ENCODE measurements at places on chromosomes 6 and 20. TPM values are rescaled to one million over a fixed set of nuclear protein-coding genes. Genes with fewer than 3 reads are reported as not detected.

DNA sequence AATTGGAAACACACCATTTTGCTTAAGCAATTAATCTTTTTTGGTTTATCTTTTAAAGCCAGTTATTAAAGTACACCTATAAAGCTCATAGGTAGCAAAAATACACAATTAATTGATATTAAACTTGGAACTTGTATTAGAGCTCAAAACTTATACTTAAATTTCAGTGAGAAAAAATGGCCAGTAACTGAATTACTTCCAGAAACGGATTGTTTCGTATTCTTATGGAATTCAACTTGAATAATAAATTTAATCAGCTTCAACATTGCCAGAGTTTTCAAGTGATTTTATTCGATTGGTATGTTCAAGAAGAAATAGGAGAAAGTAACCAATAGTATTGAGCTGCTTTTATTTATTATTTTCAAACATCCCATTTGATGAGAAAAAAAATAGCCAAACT lies 112.7 kb upstream of the PDE10A start:
- no peak overlapping the region for H3K4me3 ChIP-seq
- H3K27me3 ChIP-seq: peaks cover 6% of the 10 kb centered on the region
- no peak overlapping the region for H3K27ac ChIP-seq

Gene SPEF1
- total RNA-seq: 1.6 TPM

DNA sequence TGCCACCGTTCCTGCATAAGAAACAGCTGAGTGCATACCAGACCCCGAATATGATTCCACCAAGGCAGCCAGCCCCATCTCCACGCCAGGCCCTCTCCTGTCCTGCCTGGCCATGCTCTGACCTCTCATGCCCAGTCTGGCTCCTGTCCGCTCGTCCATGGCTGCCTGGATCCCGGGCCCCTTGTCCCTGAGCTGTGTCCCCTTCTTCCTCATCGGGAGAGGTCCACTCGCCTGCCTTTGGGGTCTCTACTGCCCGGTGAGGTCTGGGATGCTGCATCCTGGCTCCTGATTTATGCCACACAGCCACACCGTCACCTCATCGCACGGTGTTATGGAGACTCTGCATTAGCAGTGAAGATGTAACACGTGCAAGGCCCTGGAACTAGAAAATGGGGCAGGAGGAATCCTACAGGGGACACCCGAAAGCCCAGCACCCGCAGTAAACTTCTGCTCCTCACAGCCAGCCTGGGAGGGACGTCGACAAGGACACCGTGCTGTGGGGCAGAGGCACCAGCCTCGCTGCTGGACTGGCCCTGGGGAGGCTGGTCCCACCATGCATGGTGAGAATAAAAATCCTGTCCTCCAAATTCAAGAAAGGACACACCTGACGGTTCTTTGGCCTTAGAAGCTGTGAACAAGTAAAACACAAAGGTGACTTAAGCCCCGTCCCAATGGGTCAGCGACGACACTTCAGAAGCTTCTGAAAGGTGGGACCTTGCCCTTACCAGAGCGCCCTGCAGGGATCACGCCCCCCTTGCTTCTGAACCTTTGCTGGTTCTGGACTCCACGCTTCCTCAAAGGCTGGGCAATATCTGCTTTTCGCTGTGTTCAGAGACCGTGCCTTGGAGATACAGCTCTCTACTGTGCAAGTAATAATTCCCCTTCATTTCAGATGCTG lies 103.0 kb downstream of the DLL1 start:
- H3K4me3 ChIP-seq: no peak overlapping the region
- no peaks in the 10 kb centered on the region for H3K27me3 ChIP-seq
- no peak for DNase-seq
- no peaks in the 10 kb centered on the region for H3K36me3 ChIP-seq
- H3K27ac ChIP-seq: no peak overlapping the region

- no peaks in the 10 kb centered on the region for H3K27me3 ChIP-seq
- H3K27ac ChIP-seq: no peak overlapping the region
- peak; percentile 80 for DNase-seq
Measured at GRCh38 chr20:49846206-49846807, 33.7 kb downstream of the SLC9A8 start.

- no peaks in the 10 kb centered on the region for H3K36me3 ChIP-seq
- H3K4me3 ChIP-seq: no peak overlapping the region
- no peak overlapping the region for H3K27ac ChIP-seq
- no peak for DNase-seq
Measured at GRCh38 chr6:53929041-53929820, 134.4 kb downstream of the LRRC1 start.

- peak overlapping the region; percentile 59 for H3K27ac ChIP-seq
- H3K4me3 ChIP-seq: no peak overlapping the region
- peaks cover 18% of the 10 kb centered on the region for H3K4me1 ChIP-seq
- H3K27me3 ChIP-seq: no peaks in the 10 kb centered on the region
Measured at GRCh38 chr6:21970569-21971300, 326.1 kb downstream of the PRL start.

Gene SRMS
- not detected for total RNA-seq
